CD4-positive, CD25-positive, alpha-beta regulatory T cell (primary cell): ENCODE measurements at places on chromosomes 2 and 18. TPM values are rescaled to one million over a fixed set of nuclear protein-coding genes. Genes with fewer than 3 reads are reported as not detected.

The KANSL3 gene
- total RNA-seq = 55.6 TPM

GRCh38 chr2:88521445-88522073, 69.1 kb upstream of the FOXI3 start:
- DNase-seq = no peak

DNA sequence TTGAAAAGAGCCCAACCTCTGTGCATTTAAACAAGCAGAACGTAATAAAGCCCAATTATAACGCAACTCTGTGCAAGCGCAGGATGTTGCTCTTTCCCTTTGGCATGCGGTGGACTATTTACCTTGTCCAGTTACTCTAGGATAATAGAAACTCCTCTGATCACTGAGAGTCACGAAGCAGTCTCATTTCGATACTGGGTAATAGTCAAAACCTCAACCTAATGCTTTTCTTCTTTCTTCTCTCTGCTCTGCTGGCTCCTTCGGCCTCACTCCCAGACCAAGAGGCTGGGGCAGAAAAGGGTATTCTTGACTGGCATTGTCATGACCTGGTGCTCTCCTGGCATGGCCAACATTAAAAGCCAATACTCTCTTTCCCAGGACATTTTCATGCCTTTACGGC, 89.7 kb upstream of the GCFC2 start:
- no peak for DNase-seq

DNA sequence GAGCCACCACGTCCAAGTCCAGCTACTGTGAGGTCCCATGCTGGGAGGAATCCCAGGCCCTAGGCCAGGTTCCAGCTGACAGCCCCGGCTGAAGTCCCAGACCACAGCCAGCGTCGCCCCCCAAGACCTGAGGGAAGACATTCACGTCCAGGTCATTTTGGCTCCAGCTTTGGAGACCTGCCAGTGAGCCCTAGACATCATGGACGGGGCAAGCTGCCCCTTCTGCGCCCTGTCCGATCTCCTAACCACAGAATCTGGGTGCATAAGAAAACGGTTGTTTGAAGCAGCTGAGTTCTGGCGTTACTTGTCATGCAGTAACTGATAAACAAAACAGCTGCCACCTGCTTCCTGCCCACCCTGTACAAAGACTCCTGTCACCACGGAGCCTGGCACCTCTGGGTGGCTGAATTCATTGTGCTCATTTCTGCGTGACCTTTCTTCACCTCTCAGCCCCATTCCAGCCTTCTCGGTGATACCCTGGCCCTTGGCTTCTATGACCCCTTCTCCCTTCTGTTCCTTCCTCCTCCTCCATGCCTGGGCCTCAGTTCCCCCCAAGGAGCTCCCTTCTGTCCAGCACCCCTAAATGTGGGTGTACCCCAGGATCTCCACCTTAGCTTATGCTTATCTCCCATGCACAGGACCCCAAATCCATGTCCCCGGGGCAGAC, 72.6 kb upstream of the SMAD7 start:
- no peak for DNase-seq

The GPR17 gene
- total RNA-seq = not detected
